Smooth muscle cell of the umbilical artery (primary cell): ENCODE measurements at places on chromosomes 16 and 17. TPM values are rescaled to one million over a fixed set of nuclear protein-coding genes. Genes with fewer than 3 reads are reported as not detected.

The ACAP1 gene
- total RNA-seq, result 0.09 and 4.8 TPM in 2 replicates

The ASPHD1 gene
- total RNA-seq, result 8.0 and 12.5 TPM in 2 replicates

The ANKRD40CL gene
- not detected in 2 replicates for total RNA-seq

The MVP gene
- total RNA-seq, result 209 and 363 TPM in 2 replicates

The PCTP gene
- 12.4 and 13.7 TPM in 2 replicates for total RNA-seq

The PTX4 gene
- not detected in 2 replicates for total RNA-seq

The CFAP119 gene
- 1.2 and 1.4 TPM in 2 replicates for total RNA-seq

The ADAD2 gene
- not detected in 2 replicates for total RNA-seq

The SSTR5 gene
- total RNA-seq, result not detected in 2 replicates

The CES5A gene
- total RNA-seq, result not detected in 2 replicates

The CDRT15 gene
- not detected in 2 replicates for total RNA-seq

The C17orf50 gene
- total RNA-seq, result not detected in 2 replicates

The KRTAP16-1 gene
- not detected in 2 replicates for total RNA-seq

The TRAPPC2L gene
- 26.4 and 39.5 TPM in 2 replicates for total RNA-seq

The HOXB7 gene
- 3.3 and 3.4 TPM in 2 replicates for total RNA-seq

The PPP1R1B gene
- not detected in 2 replicates for total RNA-seq

The CCL1 gene
- not detected in 2 replicates for total RNA-seq

The KPNA2 gene
- 36.5 and 87.9 TPM in 2 replicates for total RNA-seq

The SAMD14 gene
- 5.3 and 6.6 TPM in 2 replicates for total RNA-seq

The HS3ST3A1 gene
- 18.7 and 36.3 TPM in 2 replicates for total RNA-seq

The KRT32 gene
- 0.09 TPM in 1 of 2 replicates, not detected in the other for total RNA-seq

The KRTAP3-2 gene
- total RNA-seq, result not detected in 2 replicates

The TEX14 gene
- under 0.01 and 0.05 TPM in 2 replicates for total RNA-seq

The SPATA33 gene
- 5.0 TPM in 2 replicates for total RNA-seq

The TP53TG3D gene
- total RNA-seq, result under 0.01 TPM in 1 of 2 replicates, not detected in the other

The ZNF597 gene
- 3.0 and 3.3 TPM in 2 replicates for total RNA-seq

The PYY gene
- 0.09 TPM in 1 of 2 replicates, not detected in the other for total RNA-seq

The IRX5 gene
- total RNA-seq, result 0.60 and 2.7 TPM in 2 replicates

The CHMP6 gene
- 12.2 and 17.2 TPM in 2 replicates for total RNA-seq

The CD300A gene
- not detected in 2 replicates for total RNA-seq

The TPPP3 gene
- total RNA-seq, result 0.46 and 0.59 TPM in 2 replicates

The CXCL16 gene
- 0.37 and 0.89 TPM in 2 replicates for total RNA-seq

The C17orf67 gene
- 0.59 and 0.78 TPM in 2 replicates for total RNA-seq
